ENCODE measurements at places on chromosomes 16 and 17. TPM values are rescaled to one million over a fixed set of nuclear protein-coding genes. Genes with fewer than 3 reads are reported as not detected.

RASL10B gene
- not detected for total RNA-seq

HLF gene
- total RNA-seq, result not detected

FZD2 gene
- total RNA-seq, result 9.2 TPM

WDR81 gene
- total RNA-seq, result 23.5 TPM

SLFN14 gene
- not detected for total RNA-seq

- no peak for DNase-seq
Measured at GRCh38 chr17:77054936-77055335, 85.8 kb upstream of the SEC14L1 start.

GRCh38 chr17:40015005-40015997, at the start of gene CSF3:
TSS of gene CSF3 (plus strand) at chr17:40015440. CDS start at chr17:40015475, 35 bp downstream.
- no peak for DNase-seq

DNA sequence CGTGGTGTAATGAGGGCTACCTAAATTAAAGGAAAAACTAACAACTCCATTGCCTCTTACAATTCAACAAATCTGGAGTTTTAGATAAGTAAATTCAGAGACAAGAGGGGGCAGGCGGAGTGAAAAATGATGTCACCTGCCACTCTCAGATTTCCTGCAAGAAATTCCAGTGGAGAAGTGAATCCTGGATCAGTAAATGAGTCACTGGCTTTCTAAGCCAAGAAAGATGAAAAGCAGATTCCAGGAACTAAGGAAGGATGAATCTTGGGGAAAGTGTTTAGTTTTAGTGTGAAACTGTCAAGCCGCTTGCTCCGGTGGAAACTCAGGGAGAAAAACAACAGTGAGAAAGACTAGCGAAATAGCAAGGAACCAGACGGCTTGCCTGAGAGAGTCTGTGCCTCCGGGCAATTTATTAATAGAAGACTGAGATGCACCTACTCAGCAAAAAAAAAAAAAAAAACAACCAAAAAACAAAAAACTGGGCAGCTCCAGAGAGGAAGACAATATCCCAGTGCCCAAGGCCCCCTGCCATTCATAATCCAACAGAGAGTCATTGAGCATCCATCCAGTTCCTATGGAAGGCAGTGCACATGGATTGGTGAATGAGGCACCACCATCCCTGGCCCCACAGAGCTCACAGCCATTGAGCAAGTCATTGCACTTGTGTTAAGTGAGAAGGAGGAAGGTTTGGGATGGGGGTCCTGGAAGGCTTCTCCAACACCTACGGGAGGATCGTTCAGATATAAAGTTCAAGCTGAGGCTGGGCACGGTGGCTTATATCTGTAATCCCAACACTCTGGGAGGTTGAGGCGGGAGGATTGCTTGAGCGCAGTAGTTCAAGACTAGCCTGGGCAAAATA, 12.1 kb upstream of the RIPOR1 start:
- no peak for DNase-seq

GRCh38 chr17:8087952-8088230, 375 bp upstream of the ALOX12B start:
- DNase-seq, result no peak

GRCh38 chr16:179211-180092, 807 bp upstream of the HBQ1 start:
- DNase-seq, result no peak
